Placental pericyte (primary cell): ENCODE measurements at places on chromosomes 2 and 18. TPM values are rescaled to one million over a fixed set of nuclear protein-coding genes. Genes with fewer than 3 reads are reported as not detected.

The LYG2 gene
- total RNA-seq = not detected in 2 replicates

The PRKAG3 gene
- total RNA-seq = not detected in 2 replicates

The M1AP gene
- total RNA-seq = not detected in 2 replicates

The POMC gene
- total RNA-seq = 0.22 TPM in 1 of 2 replicates, not detected in the other

The TACR1 gene
- 0.29 TPM in 1 of 2 replicates, not detected in the other for total RNA-seq

The VWC2L gene
- not detected in 2 replicates for total RNA-seq

The SERPINB2 gene
- total RNA-seq = 211 and 212 TPM in 2 replicates

The CIDEA gene
- 0.14 TPM in 1 of 2 replicates, not detected in the other for total RNA-seq

The SIX3 gene
- total RNA-seq = not detected in 2 replicates

The SOS1 gene
- total RNA-seq = 11.4 and 18.5 TPM in 2 replicates

The PFN4 gene
- 0.29 and 0.88 TPM in 2 replicates for total RNA-seq

The AQP4 gene
- not detected in 2 replicates for total RNA-seq
